ENCODE measurements at places on chromosomes 4 and X.

DNA sequence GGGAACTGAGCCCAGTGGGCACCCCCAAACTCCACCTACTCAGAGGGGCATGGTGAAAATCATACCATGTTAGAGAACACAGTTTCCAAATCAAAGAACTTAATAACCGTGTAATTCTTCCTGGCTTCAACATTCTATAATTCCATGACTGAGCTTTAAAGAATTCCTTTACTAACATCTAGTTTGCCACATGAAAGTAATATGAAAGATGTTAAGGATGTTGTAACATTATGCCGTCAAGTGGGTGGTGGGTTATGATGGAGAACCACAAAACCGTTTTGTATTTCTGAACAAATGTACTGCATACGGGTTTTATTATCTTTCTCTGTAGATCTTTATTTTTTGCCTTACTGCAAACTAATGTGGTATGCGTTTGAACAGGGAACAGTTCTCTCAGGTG is 549.0 kb upstream of the MAGEB2 start:
- no peak for ATAC-seq

- no peak for ATAC-seq
Measured at GRCh38 chr4:2914256-2915126, 48.7 kb downstream of the NOP14 start.

- ATAC-seq, result no peak
Measured at GRCh38 chr4:184400375-184400870, 73.9 kb downstream of the IRF2 start.

DNA sequence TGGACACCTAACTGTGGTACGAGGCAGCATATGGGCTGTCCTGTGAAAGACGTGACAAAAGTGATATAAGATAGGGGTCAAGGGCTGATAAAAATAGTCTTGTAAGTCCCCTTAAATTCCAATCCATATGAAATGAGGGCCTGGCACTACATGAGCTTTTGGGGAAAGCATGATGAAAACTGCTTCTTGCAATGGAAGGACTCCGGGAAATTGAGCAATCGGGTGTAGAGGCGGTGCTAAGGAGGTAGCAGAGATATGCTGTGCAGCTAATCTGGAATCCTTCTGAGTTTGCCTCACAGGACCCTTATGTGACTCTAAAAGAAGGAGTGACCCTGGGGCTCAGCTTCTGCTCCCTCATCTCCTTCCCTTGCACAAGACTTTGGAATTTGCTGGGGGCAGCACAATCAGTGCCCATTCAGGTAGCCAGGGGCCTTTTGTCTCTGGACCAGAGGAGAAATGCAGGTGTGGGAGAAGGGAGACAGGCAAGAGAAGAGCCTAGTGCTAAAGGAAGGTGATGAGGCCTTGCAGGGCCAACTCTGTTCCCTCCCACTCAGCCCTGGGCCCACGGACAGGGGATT is 12.8 kb downstream of the CLDN2 start:
- no peak for ATAC-seq

DNA sequence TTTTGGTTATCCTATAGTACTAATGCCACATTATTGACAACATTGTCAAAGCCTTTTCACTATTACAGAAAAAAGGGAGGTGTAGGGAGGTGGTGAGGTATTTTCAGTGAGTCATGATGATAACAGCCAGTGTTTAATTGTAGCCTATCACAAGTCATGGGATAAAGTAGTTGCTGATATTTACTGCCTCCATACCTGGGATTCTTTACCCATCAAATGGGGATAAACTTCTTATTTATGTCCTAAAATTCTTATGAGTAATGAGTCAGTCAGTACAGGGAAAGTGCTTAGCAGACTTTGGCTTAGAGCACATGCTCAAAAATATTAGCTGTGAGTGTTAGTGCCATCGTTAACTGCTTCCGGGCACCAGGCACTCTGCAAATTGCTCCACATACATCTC is 25.7 kb downstream of the ADGRG2 start:
- ATAC-seq, result no peak

DNA sequence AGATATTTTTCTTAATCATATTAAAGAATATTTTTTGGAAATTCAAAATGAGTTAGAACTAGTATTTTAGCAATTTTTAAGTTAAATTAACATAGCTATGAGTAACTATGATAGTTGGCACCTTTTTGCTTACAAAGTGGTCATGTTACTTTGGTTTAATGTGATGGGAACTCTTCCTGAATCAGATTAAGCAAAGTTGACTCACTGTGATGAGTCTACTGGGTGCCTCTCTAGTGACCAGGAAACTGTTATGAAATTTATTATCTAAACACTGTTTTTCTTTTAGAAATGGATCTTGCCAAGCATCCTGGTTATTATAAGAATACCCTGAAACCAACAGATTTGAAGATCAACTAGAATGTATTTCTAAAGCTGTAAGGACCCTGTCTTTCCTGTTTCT is 985.8 kb downstream of the TRAM1L1 start:
- no peak for ATAC-seq

GRCh38 chrX:20529711-20530110 is 263.0 kb upstream of the RPS6KA3 start:
- ATAC-seq, result no peak

GRCh38 chr4:4693755-4694295 is 152.0 kb upstream of the STX18 start:
- ATAC-seq, result no peak

DNA sequence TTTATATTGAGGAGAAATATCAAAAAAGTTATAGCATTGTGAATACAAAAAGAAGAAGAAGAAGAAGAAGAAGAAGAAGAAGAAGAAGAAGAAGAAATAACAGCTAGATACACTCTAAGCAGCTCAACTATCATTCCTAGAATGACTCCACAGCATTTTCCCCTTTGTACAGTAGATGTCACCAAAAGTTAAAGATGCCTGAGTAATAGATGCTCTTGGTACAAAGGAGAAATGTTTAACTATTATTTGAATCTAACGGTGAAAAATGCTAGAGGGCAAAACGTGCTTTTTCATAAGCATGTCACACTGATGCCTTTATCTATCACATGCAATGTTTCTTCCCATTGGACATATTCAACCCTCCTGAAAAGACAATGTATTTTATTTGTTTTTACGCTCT is 178.4 kb upstream of the GPRIN3 start:
- ATAC-seq, result no peak

DNA sequence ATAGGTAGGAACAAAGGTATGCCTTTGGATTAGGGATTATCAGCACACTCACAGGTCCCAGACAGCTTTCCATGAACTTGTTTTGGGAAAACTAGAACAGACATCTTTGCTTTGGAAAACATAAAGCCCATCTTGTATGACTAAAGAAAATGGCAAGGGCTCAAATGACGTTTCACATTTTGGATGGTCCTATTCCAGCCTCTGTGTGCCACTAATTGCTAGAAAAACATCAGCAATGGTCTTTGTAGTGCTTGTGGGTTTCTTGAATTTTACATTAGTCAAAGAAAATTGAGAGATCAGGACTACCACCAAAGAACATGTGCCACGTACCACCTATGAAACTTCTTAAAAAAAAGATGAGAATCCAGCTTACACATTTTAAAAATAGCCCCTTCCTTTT is 111.4 kb downstream of the HDAC8 start:
- ATAC-seq, result no peak

- ATAC-seq, result no peak
Measured at GRCh38 chr4:171342646-171343045, 470.6 kb upstream of the GALNTL6 start.

GRCh38 chr4:98993419-98994071 is 2.0 kb upstream of the METAP1 start:
- ATAC-seq, result no peak

GRCh38 chr4:125321709-125322365 is 7.1 kb downstream of the FAT4 start:
- ATAC-seq, result no peak

GRCh38 chrX:72498782-72499181 is 73.9 kb downstream of the HDAC8 start:
- ATAC-seq, result no peak

- no peak for ATAC-seq
Measured at GRCh38 chrX:75229774-75230173, 44.1 kb upstream of the UPRT start.

- ATAC-seq, result no peak
Measured at GRCh38 chr4:113641025-113641431, 120.5 kb downstream of the CAMK2D start.

DNA sequence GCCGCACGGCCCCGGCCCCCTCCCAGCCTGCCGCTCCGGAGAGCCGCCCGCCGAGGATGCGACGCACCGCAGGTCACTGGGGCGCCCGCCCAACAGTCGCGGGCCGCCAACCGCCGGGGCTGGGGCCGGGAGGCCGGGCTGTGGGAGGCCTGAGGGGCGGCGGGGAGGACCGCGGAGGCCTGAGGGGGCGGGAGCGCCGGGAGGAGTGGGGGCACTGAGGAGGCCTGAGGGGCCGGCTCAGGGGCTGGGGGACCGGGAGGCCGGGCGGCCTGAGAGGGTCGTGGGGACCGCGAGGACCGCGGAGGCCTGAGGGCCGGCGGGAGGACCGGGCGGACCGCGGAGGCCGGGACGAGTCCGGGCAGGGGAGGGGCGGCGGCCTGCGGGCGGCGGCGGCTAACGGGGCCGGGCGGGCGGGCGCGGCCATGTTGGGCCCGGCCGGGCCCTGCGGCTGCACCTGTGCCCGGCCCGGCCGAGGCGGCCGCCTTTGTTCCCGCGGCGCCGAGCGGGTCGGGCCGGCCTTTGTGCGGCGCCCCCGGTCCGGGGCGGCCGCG is 353 bp downstream of the NSD2 start:
- ATAC-seq, result no peak
